ENCODE measurements at places on chromosomes 3 and 15. TPM values are rescaled to one million over a fixed set of nuclear protein-coding genes. Genes with fewer than 3 reads are reported as not detected.

TBCCD1 gene
- 6.6 TPM for total RNA-seq

DNA sequence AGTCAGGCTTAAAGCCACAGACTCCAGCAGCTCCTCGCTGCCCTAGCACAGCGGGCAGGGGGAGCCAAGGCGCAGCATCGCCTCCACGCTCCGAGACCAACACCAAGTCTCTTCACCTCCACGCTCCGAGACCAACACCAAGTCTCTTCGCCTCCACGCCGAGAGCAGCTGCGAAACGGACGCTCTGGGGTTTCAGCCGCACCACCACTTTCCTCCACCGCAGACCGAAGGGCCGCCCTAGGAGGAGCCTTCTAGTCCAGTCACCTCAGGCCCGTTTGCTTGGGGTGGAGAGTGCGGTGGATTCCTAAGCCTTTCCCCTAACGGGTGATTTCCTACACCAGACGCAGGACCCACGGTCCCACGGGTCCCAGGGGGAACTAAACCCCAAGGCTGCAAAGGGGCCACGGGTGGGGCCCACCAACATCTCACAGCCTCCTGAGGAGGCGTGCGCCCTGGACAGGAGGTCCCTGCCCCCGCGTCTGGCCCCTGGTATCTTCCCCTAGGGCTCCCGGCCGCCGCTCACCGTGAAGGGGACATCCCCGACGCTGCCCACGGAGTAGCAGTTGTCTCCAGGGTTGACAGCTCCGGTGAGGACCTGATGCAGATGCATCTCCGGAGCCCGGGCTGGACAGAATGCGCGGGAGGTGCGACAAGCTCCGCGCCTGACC is 501 bp downstream of the DMXL2 start:
- peak; percentile 33 for DNase-seq

GRCh38 chr3:177281292-177282118 is 84.2 kb upstream of the TBL1XR1 start:
- DNase-seq = no peak

GRCh38 chr3:149382518-149382917 is 5.1 kb upstream of the TM4SF1 start:
- no peak for DNase-seq

GRCh38 chr3:101240719-101241399 is 79.5 kb downstream of the IMPG2 start:
- DNase-seq = no peak

DNA sequence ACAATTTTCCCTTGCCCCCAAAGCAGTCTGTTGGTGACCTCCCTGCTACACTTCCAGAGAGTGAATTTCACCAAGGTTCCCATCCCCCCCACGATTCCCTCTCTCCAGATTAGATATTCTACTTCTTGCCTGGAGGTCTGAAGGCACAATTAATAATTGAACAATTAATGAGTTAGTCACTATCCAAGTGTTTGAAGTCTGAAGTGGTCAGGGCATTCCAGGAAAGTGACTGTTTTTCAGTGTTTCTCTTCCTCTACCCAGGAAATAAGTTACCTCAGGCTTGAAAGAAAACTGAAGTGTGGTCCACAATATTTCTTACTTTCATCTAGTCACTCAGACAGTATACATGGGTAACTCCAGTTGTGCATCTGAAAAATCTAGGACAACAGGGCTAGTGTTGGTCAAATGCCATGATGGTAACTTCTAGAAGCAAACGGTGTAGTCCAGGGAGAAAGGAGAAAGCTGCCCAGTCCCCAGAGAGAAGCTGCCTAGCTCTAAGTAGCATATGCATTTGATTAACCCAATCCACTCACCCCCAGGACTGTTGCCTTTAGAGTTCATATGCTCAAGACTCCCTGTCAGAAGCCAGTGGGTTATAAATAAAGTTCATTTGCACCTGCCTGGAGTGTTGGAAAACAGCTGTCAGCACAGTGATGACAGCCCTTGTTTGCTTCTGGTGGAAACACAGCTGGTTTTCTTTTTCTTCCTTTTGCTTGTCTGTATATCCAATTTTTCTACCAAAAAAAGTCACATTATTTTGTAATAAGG is 2.3 kb upstream of the TM4SF4 start:
- DNase-seq = no peak
